ENCODE measurements at places on chromosomes 12 and 14.

- DNase-seq: no peak
Measured at GRCh38 chr12:1003600-1004271, 12.7 kb downstream of the ERC1 start.

- DNase-seq: no peak
Measured at GRCh38 chr14:23605931-23606585, 27.5 kb upstream of the JPH4 start.

GRCh38 chr12:58819985-58820384, 100.3 kb downstream of the LRIG3 start:
- DNase-seq: no peak

DNA sequence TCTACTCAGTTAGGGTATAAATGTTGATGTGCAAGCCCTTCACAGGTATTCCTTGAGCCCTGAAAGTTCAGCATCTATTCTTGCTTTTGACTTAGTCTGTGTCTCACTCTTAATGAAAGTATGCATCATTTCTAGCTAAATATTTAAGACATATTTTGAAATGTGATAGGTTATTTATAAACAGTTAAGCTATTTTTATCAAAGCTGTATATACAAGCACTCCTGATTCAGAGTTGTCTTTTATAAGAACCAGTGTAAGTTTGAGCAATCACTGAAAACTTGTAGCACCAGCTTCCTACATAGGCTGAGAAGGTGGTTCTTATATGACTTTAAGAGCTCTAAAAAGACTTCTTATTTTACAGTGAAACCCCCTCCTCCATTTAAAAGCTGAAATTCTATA, 98.6 kb downstream of the MYF5 start:
- DNase-seq: no peak

DNA sequence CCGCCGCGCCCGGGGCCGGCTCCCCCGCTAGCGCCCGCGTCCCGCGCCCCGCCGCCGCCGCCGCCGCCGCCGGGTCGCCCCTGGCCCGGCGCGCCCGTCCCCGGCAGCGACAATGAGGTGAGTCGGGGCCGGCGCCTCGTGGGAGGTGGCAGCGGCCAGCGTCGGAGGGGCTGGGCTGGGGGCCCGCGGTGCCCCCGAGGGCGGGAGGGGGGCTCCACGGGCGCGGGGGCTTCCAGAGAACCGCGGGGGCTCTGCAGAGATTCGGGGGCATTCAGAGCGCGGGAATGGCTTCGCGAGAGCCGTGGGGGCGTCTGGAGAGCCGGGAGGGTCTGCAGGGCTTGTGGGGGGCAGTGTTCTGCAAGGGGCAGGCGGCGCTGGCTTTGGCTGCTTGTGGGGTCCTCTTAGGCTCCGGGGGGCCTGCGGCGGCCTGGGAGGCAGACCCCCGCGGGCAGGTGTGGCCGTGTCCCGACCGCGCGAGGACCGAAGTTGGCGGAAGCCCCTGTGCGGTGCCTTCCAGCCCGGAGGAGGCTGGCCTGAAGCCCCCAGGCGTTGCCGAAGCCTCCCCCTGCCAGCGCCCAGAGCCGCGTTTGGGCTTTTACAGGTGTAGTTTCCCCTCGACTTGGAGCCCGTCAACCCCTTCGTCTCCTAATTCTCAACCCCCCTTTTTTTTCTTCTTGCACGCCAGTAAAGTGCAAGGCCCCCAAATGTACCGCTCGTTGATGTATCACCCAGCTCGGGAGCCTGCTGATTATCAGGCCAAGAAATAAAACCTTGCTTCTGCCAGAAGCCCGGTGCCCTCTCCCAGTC, 93.1 kb upstream of the EVL start:
- peak; percentile 39 for DNase-seq

GRCh38 chr14:71478542-71478941, 453.7 kb upstream of the RGS6 start:
- no peak for DNase-seq

DNA sequence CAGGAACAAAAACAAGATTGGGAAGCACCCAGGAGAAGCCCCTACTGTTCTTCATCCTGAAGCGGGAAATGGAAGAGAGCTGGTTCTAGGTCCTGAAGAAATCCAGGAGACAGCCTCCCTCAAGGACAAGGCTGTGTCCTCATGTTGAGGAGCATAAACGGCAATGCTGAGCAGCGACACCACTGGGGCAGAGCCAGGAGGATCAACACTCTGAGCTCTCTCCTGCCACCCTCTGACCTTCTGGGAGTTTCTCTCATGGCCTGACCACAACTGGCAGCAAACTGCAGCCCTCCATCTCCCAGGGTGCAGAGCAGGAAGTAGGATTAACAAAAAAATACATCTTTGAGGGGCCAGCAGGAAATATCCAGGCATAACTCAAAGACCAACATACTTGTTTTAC, 1292.2 kb upstream of the TMEM132C start:
- DNase-seq: no peak
